ENCODE measurements at places on chromosomes 6 and 20.

DNA sequence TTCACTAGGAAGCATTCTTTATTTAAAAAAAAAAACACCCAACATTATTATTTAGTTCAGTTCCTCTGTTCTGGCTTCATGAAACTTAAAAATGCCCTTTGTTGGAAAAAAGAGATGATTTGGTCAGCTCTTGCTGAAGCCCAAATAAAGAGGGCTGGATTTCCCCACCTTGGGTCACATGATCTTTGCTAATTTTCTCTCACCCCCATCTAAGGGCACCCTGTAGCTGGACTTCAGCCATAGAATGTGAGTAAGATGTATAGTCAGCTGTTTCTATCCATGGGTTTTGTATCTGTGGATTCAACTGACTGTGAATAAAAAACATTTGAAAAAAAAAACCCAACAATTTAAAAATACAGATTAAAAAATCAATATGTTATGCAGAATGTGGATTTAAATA is 213.9 kb upstream of the SULF2 start:
- no peak for DNase-seq

DNA sequence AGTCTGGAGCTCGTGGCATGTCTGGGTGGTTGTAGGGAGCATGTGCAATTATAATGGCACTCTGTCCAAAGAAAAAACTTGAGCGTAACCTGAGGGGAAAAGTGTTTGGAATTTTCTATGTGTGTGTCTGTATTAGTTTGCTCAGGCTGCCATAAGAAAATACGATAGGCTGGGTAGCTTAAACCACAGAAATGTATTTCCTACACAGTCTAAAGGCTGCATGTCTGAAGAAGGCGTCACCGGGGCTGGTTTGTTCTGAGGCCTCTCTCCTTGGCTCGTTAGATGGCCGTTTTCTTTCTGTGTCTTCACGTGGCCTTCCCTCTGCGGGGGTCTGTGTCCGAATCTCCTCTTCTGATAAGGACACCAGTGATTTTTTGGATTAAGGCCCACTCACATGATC is 59.0 kb downstream of the IGF2R start:
- DNase-seq, result no peak

- DNase-seq, result no peak
Observed at GRCh38 chr20:37389241-37389747, 43.4 kb downstream of the SRC start.

GRCh38 chr6:128979071-128979470 is 96.1 kb downstream of the LAMA2 start:
- no peak for DNase-seq

GRCh38 chr20:9490631-9491030 is 23.8 kb upstream of the LAMP5 start:
- no peak for DNase-seq

DNA sequence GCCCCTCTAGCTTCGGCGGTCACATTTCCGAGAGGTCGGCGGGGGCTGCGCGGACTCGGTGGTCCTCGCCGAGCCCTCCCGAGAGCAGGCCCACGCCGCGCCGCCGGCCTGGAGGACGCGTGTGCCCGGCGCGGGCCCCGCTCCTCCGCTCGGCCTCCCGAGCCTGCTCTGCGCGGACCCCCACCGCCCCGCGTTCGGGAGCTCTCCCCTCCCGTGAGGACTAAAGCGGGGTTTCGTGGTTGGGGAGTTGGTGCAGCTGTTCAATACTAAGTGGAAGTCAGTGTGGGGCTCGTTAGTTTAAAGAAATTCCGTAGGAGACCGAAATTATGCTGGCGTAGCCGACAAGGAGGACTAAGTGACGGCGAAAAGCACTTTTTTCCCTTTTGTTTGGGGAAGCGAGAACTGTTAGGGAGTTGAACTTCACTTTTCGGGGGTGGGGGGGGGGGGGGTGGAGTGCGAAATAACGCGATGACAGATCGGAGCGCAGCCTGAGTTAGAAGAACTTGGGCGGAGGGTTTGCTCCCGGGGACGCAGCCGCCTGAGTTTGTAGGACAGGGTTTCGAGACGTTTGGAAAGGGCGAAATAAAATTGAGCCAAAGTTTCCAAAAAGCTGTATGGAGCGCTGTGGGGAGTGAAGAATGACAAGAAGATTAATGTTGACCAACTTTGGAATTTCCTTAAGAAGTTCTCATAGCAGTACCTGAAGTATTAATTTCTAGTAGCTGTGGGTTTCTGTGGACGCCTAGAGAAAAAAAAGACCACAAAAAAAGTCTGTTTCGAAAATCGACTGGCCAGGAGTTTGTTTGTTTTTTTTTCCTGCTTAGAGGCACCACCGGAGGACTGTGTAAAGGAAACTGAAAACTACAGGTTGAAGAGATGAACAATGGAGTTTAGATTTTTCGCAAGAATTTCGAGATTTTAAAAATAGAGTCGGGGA is 1.4 kb downstream of the QKI start:
- peak; percentile 27 for DNase-seq

- DNase-seq, result no peak
Observed at GRCh38 chr20:57275334-57275733, 8.9 kb upstream of the BMP7 start.

DNA sequence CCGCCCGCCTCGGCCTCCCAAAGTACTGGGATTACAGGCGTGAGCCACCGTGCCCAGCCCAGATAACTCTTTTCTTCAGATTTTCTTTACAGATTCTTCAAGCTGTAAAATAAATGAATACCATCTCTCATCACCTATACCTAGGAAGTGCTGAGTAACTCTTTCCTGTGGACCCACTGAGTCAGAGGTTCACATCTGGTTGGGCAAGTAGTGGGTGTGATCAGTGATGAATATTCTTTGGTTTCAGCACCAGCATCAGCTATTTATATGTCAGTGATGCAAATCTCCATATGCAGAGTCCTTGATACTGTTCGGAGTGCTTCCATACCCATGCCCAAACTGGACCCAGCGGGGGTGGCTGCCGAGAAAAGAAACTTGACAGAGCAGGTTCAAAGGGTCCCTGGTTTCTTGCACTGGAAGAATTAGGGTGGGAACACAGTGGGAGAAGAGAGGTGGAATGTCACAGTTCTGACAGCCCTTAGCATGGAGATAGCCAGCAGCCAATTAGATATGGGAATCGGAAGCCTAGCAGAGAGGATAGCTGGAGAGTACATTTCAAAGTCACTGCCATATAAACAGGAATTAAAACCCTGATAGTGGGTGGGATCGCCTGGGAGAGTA is 64.9 kb upstream of the DDR1 start:
- no peak for DNase-seq

- no peak for DNase-seq
Observed at GRCh38 chr20:25588491-25588890, 3.2 kb upstream of the NINL start.

DNA sequence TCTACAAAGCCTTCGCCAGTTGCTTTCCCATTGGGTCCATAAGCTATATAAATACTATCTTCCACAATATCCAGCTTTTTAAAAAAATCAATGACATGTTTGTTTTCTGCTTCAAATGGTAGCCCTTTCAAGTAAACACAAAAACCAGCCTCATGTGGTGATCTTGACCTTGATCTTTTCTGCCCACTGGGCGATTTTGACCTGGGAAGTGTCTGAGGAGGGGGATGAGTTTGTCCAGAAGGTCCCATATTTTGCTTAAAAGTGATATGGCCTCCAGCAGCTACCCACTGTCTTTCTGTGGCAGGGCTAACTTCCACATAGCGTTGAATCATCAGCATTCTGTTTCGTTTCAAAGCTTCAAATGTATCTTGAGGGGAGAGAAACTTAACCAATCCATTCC is 10.8 kb downstream of the CPNE1 start:
- no peak for DNase-seq

- DNase-seq, result no peak
Observed at GRCh38 chr6:166556863-166557322, 29.6 kb downstream of the RAMACL start.

- no peak for DNase-seq
Observed at GRCh38 chr6:44481056-44481455, 93.5 kb downstream of the CDC5L start.

DNA sequence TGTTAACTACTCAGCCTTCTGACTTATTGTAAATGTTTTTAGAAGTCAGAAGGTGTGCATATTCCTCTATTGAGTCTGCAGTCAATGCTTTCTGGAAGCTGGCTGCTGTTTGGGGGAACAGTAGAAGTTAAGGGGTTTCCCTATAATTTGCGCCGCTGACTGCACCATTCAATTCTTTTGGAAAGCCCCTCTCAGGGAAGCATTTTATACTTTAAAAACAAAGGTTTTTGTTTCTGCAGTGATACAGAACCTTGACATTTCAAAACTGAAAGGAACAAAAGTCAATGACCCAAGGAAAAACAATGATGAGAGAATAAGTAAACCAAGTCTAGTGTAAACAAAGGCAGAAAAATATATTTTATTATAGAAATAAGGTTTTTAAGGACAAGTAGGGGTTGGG is 120.8 kb upstream of the TNFAIP3 start:
- DNase-seq, result no peak

GRCh38 chr6:56984884-56985283 is 30.0 kb downstream of the BEND6 start:
- no peak for DNase-seq

GRCh38 chr6:150539111-150539510 is 60.6 kb upstream of the PLEKHG1 start:
- DNase-seq, result no peak

DNA sequence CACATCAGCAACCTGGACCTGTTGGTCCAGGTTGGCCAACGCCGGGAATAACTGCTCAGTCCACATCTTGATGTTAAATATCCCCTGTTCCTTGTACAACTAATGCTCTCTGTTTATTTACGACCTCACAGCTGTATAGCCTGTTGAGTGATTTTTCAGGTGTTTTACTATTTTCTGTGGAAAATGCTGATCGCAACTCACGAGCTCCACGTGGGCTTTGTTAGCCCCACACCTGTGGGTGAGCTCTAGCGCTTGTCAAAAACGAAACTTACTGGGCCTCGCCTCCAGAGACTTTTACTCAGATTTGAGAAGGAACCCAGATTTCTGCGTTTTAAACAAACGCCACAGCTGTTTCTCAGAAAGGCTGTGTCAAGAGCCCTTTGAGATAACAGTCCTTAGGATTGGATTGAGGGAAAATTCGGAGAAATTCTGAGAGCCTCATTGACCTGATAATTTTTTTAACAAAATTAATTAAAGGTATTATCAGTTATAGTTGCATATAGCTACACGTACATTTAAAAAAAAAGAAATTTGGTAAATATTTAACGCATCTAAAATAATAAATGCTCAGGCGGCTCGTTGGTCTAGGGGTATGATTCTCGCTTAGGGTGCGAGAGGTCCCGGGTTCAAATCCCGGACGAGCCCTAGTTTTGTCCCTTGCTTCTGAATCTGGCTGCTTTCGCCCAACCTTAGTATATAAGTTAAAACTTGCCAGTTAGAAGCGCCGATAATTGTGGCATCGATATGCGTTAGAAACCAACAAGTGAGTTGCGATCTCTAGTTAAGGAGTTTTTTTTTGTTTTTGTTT is 16.7 kb downstream of the HMGN4 start:
- DNase-seq, result peak; percentile 57

DNA sequence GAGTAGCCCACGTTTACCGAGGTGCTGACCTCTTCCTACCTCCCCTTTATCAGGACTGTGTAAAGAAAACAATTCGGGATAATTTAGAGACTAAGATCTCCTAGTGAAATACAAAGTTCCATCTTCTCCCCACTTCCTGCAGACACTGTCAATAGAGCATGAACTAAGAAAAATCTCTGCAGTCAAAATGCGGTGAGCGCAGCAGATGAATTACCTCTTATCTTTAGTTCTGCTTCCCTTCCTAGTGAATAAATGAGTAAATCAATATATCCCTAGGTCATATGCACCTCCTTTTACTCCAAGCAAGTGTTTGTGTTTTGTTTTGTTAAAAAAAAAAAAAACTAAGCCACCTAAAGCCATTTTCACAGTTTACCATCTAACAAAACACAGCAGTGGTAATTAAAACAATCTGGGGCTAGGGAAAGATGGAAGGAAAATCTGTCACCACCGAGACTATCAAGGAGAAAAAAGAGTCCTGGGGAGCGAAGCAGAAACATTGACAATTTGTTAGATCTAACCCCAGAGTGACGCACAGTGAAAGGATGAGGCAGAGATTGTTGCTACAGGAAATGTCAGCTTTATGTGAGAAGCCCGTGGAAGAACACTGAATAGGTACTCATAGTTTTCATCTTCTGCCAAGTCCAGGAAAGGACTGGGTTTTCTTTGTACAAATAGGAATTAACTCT is 159.4 kb upstream of the SPTLC3 start:
- no peak for DNase-seq

DNA sequence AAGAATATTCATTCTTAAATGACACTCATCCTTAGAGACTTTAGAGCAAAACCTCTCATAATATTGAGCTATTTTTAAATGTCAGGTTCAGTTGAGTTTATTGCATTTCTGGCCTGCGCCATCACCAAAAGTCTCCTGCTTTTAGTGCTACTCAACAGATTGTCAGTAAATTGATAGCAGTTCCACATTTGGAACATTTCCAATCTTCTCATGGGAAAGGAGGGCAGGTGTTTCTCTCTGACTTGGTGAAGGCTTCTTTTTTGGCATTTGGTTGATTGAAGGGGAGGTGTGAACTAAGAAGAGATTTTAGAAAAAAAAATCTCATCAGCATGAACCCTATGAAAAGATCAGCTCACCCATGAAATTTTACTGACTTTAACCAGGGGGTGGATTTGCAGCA is 125.9 kb upstream of the INSM1 start:
- DNase-seq, result no peak

- DNase-seq, result no peak
Observed at GRCh38 chr6:143323729-143324470, 126.6 kb downstream of the ADAT2 start.

GRCh38 chr6:15036690-15037245 is 209.1 kb upstream of the JARID2 start:
- DNase-seq, result no peak

GRCh38 chr6:143232849-143233248 is 172.2 kb downstream of the AIG1 start:
- DNase-seq, result no peak

GRCh38 chr6:166683477-166683876 is 56.4 kb upstream of the RPS6KA2 start:
- no peak for DNase-seq

GRCh38 chr6:47836046-47836445 is 54.2 kb downstream of the OPN5 start:
- no peak for DNase-seq

DNA sequence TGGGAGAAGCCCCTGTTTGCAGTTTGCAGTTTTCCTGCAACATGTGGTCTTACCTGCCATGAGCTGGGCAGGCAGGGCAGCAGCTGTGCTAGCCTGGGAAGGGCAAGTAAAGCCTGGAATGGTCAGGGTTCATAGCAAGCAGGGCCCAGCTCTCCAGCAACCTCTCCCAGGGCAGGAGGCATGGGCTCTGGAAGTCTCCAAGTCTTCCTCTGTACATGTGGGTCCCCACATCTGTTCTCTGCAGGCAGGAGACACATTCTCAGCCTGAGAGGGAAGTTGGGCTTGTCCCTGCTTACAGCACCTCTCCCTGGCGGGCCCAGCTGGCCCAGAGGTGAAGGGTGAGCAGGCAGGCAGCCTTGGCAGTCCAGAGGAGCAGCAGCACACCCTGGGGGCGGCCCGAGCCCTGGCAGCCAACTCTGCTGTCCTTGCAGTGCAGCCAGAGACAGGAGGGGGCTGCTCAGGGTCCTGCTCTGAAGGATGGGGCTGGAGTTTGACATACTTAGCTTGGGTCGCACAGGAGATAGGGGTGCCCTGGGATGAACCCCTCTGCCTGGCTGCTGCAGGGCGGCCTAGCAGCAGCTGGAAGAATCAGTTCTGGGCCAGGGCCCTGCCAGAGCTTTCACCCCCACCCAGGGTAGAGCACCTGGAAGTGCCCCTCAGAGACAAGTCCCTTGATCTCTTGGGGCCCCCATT is 176.0 kb downstream of the MRPL14 start:
- no peak for DNase-seq

GRCh38 chr6:136753624-136754023 is 38.7 kb downstream of the MAP3K5 start:
- peak; percentile 85 for DNase-seq

- no peak for DNase-seq
Observed at GRCh38 chr6:98260382-98260781, 574.0 kb upstream of the POU3F2 start.
